ENCODE measurements at places on chromosomes 16 and 17.

DNA sequence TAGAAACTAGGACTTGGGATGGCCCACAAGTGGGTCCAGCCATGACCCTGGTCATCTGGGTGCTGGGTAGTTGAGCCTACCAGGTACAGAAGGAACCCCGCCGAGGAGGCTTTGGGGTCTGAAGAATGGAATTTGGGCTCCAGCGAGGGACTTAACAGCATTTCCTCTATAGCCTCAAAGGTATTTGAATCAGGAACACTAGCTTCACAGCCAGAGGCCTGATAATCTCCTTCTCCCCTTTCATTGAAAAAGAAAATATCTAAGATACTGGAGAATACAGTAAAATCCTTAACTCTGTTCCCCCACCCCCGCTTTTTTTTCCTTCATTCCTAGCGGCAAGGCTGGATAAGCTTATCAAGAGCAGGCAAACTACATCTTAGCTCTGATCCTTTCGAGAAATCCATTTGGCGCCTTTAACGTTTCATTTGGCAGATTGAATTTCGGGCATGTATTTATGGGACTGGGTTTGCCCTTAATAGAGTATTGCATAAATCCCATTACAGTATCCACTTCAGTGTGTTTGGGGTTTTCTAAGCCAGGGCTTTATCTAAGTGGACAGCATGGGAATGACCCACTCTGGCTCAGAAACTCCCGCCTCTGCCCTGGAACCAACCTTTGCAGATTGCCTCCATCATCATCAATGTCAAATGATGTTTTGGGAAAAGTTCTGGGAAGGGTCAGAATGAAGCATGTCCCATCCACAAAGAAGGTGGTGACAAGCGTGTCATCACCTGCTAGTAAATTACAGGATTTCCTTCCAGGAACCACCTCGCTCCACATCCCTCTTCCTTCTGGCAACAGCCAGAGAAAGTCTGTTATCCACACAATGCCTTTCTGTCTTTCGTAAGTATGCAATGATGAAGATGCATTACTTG is 36.9 kb downstream of the XYLT1 start:
- no peak for DNase-seq

GRCh38 chr17:55720919-55721836 is 1.5 kb downstream of the TMEM100 start:
- DNase-seq, result no peak

- DNase-seq, result peak; percentile 22
These were observed 955 bp downstream of the ACLY start for GRCh38 chr17:41917679-41918313.

DNA sequence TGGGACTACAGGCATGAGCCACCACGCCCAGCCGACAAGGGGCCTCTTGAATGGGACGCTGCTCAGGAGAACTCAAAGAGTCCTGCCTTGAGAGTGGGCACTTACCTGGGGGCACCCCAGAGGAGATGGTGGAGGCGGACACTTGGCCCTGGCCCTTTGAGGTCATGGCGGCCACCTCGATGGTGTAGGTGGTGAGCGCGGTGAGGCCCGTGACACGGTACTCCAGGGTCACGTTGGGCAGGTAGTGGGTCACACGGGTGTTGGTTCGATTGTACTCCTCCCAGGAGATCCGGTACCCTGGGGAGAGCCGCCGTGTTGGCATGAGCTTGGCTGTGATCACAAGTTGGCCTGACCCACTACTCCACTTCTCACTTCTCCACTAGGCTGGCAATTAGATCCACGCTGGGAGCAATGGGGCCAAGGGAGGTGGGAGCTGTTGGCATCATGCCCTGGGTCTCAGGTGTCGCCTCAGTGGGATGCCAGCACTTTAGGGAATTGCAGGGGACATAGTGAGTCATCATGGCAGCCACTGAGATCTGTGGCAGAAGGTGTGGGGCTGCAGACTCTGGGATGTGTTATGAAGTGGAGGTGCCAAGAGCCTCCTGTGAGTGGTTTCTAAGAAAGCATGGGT is 89.2 kb upstream of the CDC42EP4 start:
- DNase-seq, result no peak

DNA sequence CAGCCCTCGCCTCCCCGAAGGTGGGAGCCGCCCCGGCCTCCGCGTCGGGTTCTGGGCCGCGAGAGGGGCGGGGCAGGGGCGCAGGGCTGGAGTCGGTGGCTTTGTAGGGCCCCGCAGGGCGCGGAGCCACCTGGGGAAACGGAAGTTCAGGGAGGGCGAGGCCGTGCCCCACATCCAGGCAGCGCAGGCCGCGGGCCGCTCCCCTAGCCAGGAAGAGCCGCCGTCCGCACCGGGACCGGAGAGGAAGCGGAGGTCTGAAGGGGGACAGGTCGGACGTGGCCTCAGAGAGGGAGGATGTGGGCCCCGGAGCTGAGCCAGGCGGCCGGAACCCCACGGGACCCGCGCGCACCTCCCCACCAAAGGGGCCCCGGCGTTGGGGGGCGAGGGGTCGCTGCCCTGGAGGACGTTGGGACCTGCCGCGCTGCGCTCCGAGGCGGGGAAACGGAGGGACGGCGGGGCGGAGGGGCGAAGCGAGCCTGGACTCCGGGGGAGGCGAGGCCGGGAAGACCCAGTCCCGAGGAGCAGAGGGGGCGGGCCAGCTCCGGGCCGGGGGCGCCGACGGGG is 482 bp upstream of the SLC16A3 start:
- peak; percentile 58 for DNase-seq

DNA sequence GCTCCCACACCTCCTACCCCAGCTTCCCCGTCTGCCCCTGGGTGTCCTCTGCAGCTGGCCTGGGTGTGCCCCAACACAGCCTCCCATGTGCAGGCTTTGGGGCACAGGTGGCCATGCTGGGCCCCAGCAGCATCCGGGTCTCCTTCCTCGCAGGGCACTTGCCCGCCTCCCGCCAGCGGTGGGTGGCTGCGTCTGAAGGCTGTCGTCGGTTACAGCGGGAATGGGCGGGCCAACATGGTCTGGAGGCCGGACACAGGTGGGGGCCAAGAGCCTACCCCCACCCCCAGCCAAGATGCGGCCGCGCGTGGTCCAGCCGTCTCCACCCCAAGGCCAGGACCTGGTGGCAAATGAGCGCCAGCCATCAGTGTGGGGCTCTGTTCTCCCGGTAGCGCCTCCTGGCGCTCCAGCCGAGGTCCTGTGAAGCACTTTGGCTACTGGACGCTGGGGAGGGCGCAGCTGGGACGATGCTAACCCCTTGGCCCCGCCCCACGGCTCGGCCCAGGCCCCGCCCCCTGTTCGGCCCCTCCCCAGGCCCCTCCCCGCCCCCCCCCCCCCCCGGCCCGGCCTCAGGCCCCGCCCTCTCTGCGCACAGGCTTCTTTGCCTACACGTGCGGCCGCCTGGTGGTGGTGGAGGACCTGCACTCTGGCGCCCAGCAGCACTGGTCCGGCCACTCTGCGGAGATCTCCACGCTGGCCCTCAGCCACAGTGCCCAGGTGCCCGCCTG is 7.3 kb upstream of the RHOT2 start:
- peak; percentile 61 for DNase-seq

DNA sequence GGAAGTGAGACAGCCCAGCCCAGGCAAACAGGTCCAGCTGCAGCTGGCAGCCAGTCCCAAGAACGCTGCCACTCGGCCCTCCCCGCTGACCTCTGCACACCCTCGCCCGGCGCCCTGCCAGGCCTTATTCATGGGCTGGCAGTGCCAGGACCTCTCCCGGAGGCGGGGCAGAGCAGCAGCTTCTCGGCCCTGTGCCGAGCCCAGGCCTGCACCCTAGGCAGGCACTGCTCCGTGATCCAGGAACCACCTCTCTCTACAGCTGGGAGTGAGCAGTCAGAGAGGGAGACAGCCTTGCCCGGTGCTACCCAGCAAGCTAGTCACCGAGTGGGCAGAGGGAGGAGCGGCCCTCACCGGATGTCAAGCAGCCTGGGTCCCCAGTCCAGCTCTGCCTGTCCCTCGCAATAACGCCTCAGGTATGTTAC is 79.9 kb upstream of the CBX4 start:
- DNase-seq, result no peak

- DNase-seq, result no peak
These were observed 74.9 kb upstream of the ZNF423 start for GRCh38 chr16:49930841-49931240.

DNA sequence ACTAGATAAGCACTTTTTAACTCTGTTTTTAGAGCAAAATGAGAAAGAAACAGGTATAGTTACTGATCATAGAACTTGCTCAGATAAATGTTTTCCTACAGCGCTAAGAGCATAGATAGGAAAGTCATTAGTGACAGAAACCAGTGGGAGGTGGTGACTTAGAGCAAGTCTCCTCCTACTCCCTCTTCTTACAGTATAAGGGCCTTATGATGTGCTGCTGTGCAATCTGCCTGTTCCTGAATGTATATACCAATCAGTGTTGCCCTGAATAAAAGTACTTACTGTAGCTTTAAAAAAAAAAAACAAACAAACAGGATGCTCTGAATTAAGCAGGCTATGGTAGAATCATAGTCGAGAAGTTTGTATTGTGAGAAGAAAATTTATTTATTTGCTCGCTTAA is 23.3 kb upstream of the RASL10B start:
- DNase-seq, result no peak

- DNase-seq, result no peak
These were observed 79.6 kb upstream of the LHX1 start for GRCh38 chr17:36857698-36858097.

DNA sequence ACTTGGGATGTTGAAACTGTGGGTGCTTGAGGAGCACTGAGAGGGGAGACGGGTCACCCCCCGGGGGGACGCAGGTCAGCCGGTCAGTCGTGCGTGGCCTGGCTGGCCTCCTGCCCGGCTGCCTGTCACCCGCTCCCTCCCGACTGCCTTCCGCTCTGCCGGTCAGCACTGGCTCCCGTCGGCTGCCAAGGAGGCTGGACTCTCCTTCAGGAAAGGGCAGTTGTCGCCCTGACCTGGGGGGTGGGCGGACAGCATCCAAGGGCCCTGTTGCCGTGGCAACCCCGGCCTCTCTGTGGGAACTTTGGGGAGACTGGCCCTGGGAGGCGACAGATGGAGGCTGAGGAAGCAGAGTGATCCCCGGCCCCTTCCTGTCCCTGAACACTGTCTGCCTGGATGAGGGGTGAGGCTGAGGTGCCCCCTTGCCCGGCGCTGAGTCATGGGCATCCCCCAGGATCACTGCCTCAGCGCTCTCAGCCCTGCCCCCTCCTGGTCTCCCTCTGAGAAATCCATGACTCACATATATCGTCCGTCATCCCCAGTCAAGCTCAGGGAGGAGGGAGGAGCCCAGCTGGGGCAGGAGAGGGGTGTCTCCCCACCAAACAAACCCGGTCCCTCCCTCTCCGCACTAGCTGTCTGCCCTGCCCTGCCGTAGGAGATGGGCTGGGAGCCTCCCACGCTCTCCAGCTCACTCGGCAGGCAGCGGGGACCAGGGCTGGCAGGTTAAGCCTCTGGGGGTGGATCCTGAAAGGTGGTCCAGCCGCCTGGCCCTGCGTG is at the start of gene ADGRG1:
Gene ADGRG1 (plus strand): TSS at position 623 of the 774 bp plus-strand sequence. CDS start 21,658 bp downstream, outside the sequence.
- no peak for DNase-seq

DNA sequence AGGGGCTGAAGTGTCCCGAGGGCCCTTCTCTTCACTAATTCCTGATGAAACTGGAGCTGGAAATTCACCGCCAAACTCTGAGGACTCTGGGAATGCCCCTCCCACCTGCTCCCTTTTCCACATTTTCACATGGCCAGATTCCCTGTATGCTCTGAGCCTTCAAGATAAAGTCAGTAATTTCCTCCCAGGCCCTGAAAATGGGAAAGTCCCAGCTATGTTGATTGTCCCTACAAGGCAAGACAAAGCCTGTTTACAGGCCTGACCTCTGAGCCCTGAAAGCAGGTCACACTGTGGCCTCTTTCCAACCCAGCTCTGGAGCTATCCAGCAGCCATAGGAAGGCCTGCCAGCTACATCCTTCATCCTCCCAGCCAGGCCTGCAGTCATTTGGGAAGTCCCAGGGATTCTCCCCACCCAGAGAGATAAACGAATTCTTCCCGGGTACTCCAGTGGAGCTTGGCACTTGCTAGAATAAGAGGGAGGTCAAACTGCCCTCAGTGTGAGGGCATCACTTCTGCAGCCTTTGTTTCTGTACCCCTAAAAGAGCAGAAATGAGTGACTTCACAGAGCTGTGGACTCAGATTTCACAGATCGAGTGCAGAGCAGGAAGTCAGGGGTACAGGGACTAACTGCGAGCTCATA is 19.6 kb upstream of the CCL2 start:
- no peak for DNase-seq

DNA sequence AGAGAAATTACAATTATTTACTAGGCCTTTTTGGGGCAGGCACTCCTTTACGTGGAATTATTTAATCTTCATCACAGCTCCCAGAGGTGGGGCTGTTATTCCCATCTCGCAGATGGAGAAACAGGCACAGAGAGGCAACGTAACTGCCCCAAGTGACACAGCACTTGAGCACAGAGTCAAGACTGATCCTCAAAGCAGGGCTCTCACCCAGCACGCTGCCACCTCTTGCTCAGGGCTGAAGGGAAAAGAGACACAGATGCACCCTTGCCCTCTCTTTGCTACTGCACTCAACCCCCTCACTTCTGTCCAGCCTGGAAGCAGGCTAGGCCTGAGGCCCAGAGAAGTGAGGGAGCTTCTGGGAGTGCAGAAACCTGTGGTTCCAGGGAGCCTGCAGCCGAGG is 4.4 kb downstream of the ADAM11 start:
- no peak for DNase-seq

DNA sequence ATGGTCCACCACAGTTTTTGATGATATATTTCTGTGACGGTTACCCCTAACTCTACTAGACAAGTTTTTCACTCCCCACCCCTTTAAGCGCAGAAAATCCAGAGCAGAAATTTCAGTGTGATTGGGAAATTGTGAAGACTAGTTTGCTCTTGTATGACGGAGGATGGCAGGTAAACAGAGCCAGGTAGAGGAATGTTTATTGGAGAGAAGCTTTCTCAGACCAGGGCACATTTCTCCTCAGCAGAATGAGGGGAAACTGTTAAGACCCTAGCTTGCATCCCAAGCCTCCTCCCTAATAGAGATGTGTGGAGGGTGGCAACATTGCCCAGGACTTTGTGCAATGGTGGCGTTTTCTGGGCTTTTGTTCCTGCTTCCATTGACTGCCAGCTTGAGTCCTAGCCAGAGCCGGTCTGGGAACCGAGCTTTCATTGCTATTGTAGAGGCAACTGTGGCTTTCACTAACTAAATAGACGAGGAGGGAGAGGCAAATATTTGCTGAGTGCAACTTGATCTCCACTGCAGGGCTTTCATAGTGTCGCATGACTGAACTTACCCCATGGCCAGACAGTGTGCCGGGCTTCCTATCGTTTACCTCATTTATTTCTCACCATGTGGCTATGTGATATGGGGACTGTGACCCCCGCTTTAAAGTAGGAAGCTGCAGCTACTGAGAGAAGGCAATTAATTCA is 159.6 kb upstream of the MPHOSPH6 start:
- DNase-seq, result no peak

DNA sequence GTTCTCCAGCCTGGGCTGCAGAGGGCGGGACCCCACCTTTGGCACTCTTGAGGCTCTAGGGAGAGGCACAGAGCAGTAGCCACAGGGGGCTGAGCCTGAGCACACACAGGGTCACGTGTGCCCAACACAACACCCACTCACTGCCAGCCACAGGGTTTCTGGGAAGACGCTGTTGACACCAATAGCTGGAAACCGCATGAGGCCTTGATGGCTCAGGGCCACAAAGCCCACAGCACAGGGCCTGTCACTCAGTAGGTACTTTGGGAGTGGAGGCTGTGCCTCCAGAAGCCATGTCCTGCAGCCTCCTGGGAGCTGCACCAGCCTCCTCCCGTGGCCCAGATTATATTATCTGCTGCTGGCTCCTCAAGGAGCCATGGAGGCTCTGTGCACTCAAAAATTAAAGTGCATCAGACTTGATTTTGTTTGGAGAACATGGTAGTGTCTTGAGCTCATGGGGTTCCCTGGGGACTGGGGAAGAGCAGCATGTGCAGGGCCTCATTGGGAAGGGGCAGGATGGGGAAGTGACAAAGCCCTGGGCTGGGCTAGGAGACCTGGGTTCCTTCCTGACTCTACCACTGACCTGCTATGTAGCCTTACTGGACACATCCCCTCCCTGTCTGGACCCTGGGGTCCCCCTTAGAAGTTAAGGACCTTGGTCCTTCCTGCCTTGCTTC is 12.5 kb upstream of the SREBF1 start:
- DNase-seq, result peak; percentile 73
